Activated T-cell treated with anti-CD3 and anti-CD28 coated beads, Interleukin-2, amount 50 U/mL, for 72 hours (primary cell): ENCODE measurements at places on chromosomes 11 and 22. TPM values are rescaled to one million over a fixed set of nuclear protein-coding genes. Genes with fewer than 3 reads are reported as not detected.

HBB gene
- not detected for total RNA-seq

- H3K36me3 ChIP-seq = peaks cover 3% of the 10 kb centered on the region
- peak overlapping the region; percentile 59 for H3K4me3 ChIP-seq
- no peak overlapping the region for H3K27ac ChIP-seq
- DNase-seq = no peak
These were observed 98.3 kb upstream of the HSD17B12 start for GRCh38 chr11:43582024-43582862.

MMP11 gene
- total RNA-seq = 0.56 TPM

GRCh38 chr11:61887839-61888494, 3.4 kb downstream of the FADS3 start:
- DNase-seq = no peak
- H3K4me3 ChIP-seq = no peak overlapping the region
- no peaks in the 10 kb centered on the region for H3K4me1 ChIP-seq
- H3K36me3 ChIP-seq = no peaks in the 10 kb centered on the region
- H3K27ac ChIP-seq = no peak overlapping the region
- H3K27me3 ChIP-seq = peaks cover 6% of the 10 kb centered on the region

DNA sequence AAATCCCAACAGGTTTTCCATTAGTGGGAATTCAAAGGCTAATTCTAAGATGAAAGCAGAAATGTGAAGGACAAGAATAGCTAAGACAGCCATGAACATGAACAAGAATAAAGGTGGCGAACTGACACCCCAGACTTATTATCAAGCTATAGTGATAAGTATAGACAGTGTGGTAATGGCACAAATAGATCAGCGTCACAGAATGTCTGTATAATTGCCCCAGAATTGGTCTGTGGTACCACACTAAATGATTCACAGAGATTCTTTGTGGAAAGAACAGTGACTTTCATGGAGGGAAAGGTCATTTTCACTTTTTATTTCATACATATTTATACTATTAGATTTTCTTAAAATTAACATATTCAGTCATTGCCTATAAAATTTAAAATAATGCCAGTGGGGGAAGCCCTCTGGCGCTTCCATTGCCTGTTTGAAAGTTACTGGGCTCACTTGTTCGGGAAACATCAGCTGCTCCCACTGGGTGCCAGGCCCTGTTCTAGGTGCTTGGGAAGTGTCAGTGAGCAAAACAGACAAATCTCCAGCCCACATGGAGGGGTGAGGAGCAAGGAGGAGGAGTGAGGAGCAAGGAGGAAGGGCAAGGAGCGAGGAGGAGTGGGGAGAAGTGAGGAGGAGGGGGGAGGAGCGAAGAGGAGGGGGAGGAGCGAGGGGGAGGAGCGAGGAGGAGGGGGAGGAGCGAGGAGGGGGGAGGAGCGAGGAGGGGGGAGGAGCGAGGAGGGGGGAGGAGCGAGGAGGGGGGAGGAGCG, 11.3 kb upstream of the NLRP6 start:
- H3K4me1 ChIP-seq = peaks cover 37% of the 10 kb centered on the region
- peak overlapping the region; percentile 57 for H3K27ac ChIP-seq
- peaks cover 12% of the 10 kb centered on the region for H3K36me3 ChIP-seq
- H3K4me3 ChIP-seq = peak overlapping the region; percentile 64

GRCh38 chr11:119181677-119182412, 3.4 kb upstream of the NHERF4 start:
- no peak for DNase-seq
- no peak overlapping the region for H3K4me3 ChIP-seq
- no peaks in the 10 kb centered on the region for H3K27me3 ChIP-seq
- H3K36me3 ChIP-seq = no peaks in the 10 kb centered on the region
- no peak overlapping the region for H3K27ac ChIP-seq
- H3K4me1 ChIP-seq = peaks cover 10% of the 10 kb centered on the region

GRCh38 chr22:49962012-49962750, 1.6 kb downstream of the PIM3 start:
- peak overlapping the region; percentile 92 for H3K27ac ChIP-seq
- peaks cover 49% of the 10 kb centered on the region for H3K4me1 ChIP-seq
- peak; percentile 90 for DNase-seq
- peaks cover 10% of the 10 kb centered on the region for H3K36me3 ChIP-seq
- peak overlapping the region; percentile 95 for H3K4me3 ChIP-seq
- no peaks in the 10 kb centered on the region for H3K27me3 ChIP-seq

DNA sequence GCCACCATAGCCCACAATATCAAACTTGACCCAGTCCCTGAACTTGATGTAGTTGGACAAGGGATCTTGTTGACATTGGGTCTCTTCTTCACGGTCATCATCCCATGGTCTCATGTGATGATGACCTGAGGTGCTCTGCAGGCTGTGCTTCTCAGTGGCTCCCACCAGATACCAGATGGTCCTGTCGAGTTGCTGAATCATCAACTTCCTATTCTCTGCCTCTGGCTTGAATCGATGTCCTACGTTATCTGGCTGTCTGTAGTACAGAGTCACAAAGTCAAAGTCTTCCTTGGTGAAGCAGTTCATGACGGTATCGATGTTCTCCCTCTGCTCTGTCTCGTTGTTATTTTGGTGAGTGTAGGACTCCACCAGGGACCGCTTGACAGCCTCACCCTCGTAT, 145.7 kb upstream of the ALDH3B2 start:
- DNase-seq = no peak
- H3K27me3 ChIP-seq = peaks cover 10% of the 10 kb centered on the region
- no peaks in the 10 kb centered on the region for H3K4me1 ChIP-seq
- no peak overlapping the region for H3K4me3 ChIP-seq
- no peaks in the 10 kb centered on the region for H3K36me3 ChIP-seq

MPPED1 gene
- total RNA-seq = not detected

DNA sequence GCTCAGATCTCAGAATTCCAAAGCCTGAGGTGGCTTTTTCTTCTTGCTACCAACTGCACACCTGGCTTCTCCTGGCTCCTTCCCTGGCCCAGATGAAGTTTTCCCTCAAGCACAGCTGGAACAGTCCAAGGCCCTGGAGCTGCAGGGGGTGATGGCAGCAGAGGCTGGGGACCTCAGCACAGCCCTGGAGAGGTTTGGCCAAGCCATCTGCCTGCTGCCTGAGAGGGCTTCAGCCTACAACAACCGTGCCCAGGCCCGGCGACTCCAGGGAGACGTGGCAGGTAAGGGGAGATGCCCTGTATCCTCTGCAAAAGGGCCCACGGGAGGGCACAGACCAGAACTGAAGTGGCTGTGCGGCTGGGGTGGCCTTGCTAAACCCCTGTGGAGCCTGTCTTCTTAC, 1.2 kb downstream of the TTC36 start:
- peaks cover 29% of the 10 kb centered on the region for H3K4me1 ChIP-seq
- H3K27me3 ChIP-seq = no peaks in the 10 kb centered on the region
- no peaks in the 10 kb centered on the region for H3K36me3 ChIP-seq

GRCh38 chr11:86449993-86450629, 75.4 kb downstream of the CCDC81 start:
- no peaks in the 10 kb centered on the region for H3K36me3 ChIP-seq
- no peak for DNase-seq
- H3K27ac ChIP-seq = no peak overlapping the region
- no peak overlapping the region for H3K4me3 ChIP-seq

GRCh38 chr22:28736301-28737155, 5.1 kb downstream of the CHEK2 start:
- peaks cover 29% of the 10 kb centered on the region for H3K4me1 ChIP-seq
- no peak overlapping the region for H3K4me3 ChIP-seq
- H3K27me3 ChIP-seq = no peaks in the 10 kb centered on the region
- no peak for DNase-seq
- peak overlapping the region; percentile 2 for H3K27ac ChIP-seq
- H3K36me3 ChIP-seq = peaks cover 3% of the 10 kb centered on the region

DNA sequence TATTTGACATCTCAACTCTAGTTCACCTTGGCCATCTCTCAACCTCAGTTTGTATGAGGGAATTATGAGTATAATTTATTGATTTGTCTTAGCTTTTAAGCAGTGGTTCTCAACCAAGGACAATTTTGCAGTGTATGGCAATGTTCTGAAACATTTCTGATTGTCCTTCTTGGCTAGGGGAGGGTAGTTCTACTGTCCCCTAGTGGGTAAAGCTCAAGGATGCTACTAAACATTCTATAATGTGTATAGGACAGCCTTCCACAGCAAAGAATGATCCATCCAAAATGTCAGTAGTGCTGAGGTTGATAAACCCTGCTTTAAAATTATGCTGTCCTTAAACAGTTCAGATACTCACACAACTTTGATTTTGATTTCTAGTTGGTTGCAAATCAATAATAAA, 78.1 kb upstream of the ALKBH3 start:
- H3K36me3 ChIP-seq = peaks cover 26% of the 10 kb centered on the region
- H3K27ac ChIP-seq = no peak overlapping the region
- no peaks in the 10 kb centered on the region for H3K4me1 ChIP-seq
- no peak overlapping the region for H3K4me3 ChIP-seq

GRCh38 chr11:66112041-66112491, 42.0 kb downstream of the PACS1 start:
- peak overlapping the region; percentile 98 for H3K27ac ChIP-seq
- H3K4me3 ChIP-seq = peak overlapping the region; percentile 57
- DNase-seq = no peak

C11orf65 gene
- total RNA-seq = 1.2 TPM

- peak overlapping the region; percentile 68 for H3K27ac ChIP-seq
- H3K4me1 ChIP-seq = peaks cover 48% of the 10 kb centered on the region
- H3K36me3 ChIP-seq = peaks cover 57% of the 10 kb centered on the region
- DNase-seq = peak; percentile 55
These were observed 16.5 kb downstream of the NAP1L4 start for GRCh38 chr11:2975594-2975993.

GRCh38 chr11:35066030-35066429, 72.9 kb upstream of the CD44 start:
- DNase-seq = no peak
- H3K4me1 ChIP-seq = peaks cover 26% of the 10 kb centered on the region
- peak overlapping the region; percentile 38 for H3K4me3 ChIP-seq

CARD10 gene
- not detected for total RNA-seq

DNA sequence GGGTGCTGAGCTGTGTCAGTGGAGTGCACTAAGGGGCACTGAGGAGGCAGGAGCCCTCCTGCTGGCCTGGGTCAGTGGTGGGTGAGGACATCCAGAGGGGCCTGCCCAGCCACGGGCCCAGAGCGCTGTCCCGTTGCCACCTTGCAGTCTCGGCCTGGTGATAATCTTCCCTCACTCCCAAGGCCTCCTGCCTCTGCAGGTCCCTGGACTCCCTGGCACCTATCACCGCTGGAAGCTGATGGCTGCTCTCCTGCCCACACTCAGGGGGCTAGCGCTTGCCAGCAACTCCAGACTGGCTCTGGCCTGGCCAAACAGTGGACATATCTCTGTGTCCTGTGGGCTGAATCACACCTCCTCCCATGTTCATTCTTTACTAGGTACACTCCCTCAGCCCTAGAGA, 86.5 kb upstream of the PITPNB start:
- H3K4me1 ChIP-seq = no peaks in the 10 kb centered on the region
- H3K36me3 ChIP-seq = no peaks in the 10 kb centered on the region
- DNase-seq = no peak
- no peak overlapping the region for H3K4me3 ChIP-seq

DNA sequence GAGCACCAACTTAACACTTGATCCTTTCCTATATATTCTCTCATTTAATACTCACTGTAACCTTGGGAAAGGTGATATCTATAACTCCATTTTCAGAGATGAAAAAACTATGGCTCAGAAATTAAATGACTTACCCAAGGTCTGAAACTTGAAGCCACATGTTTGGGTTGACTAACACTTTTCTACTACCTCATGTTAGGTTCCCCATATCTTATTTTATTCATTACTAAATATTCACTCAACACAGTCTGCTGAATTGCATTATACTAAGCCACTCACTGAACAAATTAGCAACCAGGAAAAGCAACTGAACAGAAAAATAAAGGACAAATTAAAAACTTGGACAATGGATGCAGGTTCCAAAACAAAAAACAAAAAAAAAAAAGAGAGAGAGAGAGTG, 59.9 kb downstream of the FAM168A start:
- H3K27ac ChIP-seq = peak overlapping the region; percentile 73
- DNase-seq = no peak
- peak overlapping the region; percentile 44 for H3K4me3 ChIP-seq
- H3K36me3 ChIP-seq = no peaks in the 10 kb centered on the region

DNA sequence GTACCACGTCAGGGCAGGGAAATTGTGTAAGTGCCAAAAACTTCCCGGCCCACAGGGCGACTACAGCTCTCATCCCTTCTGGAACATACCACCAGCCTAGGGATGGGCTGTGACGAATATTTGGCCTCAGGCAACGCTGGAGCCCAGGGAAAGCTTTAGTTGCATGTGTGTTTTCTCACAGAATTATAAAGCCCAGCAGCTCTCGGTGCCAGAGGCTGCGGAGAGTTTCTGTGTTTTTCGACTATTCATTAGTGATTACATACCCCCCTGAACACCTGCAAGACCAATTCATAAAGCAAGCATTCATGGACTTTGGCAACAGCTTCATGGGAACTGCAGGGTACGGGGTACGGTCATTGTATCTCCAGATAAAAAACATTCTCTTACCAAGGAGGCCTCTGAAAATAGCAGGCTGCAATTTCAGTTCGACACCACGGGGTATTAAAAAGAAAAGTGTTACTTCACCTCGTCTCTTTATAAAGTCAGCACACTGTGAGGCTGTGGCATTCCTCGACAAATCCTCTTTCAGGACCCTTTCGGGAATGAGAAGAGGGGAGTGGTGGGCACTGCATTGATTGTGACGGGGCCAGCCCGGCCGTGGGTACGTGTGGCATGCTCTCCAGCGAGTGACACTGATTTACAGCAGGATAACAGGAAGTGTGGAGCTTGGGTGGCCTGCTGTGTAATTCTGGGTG, 243.6 kb upstream of the SORL1-AS1 start:
- H3K27me3 ChIP-seq = peaks cover 7% of the 10 kb centered on the region
- H3K36me3 ChIP-seq = no peaks in the 10 kb centered on the region
- no peaks in the 10 kb centered on the region for H3K4me1 ChIP-seq
- DNase-seq = no peak
- H3K27ac ChIP-seq = no peak overlapping the region

PRR33 gene
- total RNA-seq = not detected

- DNase-seq = no peak
- H3K4me1 ChIP-seq = no peaks in the 10 kb centered on the region
- H3K36me3 ChIP-seq = no peaks in the 10 kb centered on the region
- H3K27ac ChIP-seq = no peak overlapping the region
- peaks cover 62% of the 10 kb centered on the region for H3K27me3 ChIP-seq
These were observed 13.6 kb downstream of the FJX1 start for GRCh38 chr11:35631891-35632290.

DNA sequence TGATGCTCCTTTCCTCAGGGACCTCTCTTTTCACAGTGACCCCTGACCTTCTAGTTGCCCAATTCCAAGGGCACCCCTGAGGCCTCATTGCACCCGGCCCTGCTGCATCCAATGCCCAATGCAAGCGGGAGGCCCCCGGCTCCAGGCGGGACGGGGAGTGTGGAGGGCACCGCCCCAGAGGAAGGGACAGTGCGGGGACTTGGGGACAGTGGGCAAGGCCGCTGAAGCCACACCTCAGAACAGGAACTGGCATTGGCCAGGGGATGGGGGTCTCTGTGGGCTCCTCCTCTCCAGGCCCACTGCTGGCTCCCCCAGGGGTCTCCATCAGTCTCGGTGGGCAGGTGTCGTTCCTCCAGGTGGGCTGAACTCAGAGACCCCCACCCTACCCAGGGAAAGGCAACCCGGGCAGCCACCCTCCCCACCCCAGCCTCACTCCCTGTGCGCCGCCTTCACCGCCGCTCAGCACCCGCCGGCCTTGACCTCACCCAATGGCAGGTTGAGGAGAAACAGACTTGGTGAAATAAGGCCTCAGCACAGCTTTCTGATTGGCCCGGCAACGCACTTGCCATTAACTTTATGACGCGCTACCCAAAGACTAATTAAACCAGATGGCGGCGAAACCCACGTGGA, 1312.0 kb downstream of the BRD1 start:
- no peaks in the 10 kb centered on the region for H3K4me1 ChIP-seq
- no peaks in the 10 kb centered on the region for H3K27me3 ChIP-seq
- DNase-seq = no peak
- no peak overlapping the region for H3K27ac ChIP-seq
- no peak overlapping the region for H3K4me3 ChIP-seq

TNNI2 gene
- 1.2 TPM for total RNA-seq
